Mucosa of gallbladder (tissue), 1 donor: ENCODE measurements at places on chromosomes 3 and 15.

GRCh38 chr3:46378426-46378942 lies 7.7 kb downstream of the CCR5 start:
- DNase-seq, result peak; percentile 65

DNA sequence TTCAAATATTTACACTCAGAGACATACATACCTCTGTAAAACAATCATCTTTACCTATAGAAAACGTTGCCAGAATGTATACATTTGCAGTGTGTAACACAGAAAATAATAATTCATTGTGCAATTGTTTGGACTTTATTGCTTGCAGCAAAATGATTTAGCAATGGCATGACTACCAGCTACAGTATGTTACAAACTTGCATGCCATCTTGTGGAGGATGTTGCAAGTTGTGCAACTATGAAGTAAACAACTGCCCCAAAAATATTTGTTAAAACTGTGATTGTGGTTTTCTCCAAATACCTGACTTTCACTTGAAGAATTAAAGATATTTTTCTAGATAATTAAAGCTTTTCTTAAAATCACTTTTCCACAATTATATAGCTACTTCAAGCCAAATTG lies 27.1 kb upstream of the C3orf49 start:
- no peak for DNase-seq

DNA sequence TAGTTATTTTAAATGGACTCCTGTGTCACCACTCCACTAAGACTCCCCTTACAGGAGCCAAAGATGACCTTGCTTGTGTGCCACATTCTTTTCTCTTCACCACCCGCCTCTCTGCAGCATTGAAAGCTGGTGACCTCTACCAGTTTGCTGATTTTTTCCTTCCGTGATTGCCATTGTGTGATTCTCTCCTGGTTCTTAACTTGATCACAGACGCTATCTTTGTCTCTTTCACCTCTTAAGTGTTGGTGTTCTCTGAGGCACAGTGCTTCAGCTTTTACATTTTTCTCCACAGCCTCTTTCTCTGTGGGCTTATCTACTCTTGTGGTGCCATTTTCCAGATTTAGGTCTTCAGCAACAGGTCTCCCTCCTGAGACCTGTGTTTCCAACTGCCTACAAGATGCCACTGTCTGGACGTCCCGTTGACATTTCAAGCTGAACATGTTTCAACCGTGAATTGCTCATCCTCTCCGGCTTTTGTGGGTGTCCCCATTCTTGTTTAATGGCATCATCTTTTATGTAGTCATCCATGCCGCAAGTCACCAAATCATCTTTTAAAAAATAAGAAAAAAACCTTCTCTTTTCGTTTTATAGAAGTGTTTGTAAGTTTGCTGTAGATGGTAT lies 26.5 kb downstream of the IQGAP1 start:
- DNase-seq, result no peak

DNA sequence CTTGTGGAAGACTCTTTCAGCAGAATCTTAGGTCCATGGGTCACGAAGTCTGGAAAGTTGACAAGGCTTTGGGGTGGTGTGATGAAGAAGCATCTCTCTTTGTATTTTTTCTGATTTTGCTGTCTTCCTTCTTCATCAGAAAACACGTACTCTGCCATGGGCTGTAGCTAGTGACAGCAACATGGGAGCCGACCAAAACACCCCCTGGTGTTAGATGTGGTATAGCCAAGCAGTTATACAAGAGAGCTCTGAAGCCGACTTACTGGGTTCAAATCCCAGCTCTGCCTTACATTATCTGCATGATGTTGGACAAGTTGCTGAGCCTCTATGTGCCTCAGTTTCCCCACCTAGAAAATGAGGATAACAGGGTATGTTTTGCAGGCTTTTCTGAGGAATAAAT lies 32.9 kb upstream of the LYZL4 start:
- DNase-seq, result no peak

GRCh38 chr3:79086514-79086913 lies 681.3 kb downstream of the ROBO1 start:
- peak; percentile 50 for DNase-seq

- no peak for DNase-seq
Observed at GRCh38 chr3:42674146-42674545, 11.2 kb upstream of the KLHL40 start.

DNA sequence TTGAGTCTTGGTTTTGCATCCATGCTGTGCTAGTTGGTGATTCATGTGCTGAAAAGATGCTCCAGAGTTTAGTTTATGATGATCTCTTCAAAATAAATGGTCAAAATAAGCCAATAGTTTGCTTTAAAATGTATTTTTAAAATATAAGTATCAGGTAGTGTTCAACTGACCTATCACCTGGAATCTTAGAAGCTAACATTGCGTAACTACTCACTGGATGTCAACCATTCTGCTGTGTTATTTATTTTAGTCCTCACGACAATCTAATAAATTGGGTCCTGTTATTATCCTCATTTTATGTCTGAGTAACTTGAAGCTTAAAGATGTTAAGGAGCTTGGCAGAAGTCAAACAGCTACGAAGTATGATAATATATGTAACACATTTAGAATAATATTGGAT lies 563.7 kb upstream of the MDFIC2 start:
- DNase-seq, result no peak

DNA sequence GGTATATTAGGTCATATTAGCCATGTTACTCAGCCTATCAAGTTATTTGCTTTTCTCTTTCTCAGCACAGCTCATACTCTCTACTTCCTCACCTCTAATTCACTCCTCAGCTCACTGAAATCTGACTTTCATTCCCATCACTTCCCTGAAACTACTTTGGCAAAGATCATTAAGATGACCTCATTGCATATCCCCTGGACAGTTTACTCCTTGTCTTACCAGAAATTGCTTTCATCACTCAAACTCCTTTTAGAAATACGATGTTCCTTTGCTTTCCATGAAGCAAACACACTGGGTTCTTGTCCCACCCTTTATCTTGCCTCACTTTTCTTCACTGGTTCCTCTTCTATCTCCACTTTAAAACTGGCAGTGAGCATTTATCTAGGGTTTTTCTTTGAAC lies 354.4 kb downstream of the TUSC7 start:
- no peak for DNase-seq

- no peak for DNase-seq
Observed at GRCh38 chr15:31399544-31400171, 73.0 kb downstream of the KLF13 start.

GRCh38 chr3:77412584-77412983 lies 372.7 kb downstream of the ROBO2 start:
- no peak for DNase-seq

DNA sequence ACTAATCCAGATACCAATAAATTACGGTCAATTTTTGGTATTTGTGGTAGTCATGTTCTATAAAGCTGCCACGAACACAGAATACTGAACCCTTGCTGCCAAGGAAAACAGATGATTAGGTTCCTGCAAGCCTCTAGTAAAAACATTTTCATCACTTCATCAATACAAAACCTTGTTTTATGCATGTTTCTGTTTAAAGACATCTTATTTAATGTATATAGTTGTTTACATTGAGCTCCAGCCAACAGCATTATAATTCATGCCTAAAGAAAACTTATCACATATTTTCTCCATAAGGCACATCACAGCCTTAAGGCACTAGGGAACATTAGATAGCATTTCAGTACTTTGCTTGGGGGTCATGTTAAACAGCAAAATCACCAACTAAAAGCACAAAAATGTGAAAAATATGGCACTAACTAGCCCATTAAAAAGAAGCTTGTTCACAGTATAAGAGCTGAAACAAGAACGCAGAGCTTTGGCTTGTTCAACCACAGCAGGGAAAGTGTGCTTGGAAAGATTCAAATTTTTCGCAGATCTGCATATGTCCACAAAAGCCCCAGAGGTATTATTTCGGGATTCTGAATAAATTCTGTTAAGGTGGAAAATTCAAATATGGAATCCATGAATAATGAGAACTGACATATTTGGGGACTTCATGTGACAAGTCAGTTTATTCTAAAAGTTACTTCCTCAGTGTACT lies 27.7 kb downstream of the POLQ start:
- no peak for DNase-seq
